Stomach (tissue), 19 donors: ENCODE measurements at places on chromosomes 12 and 14.
A peak's percentile ranks its signal among the peaks of the same experiment; 100 is the strongest.

GRCh38 chr12:17975763-17976162 is 114.2 kb downstream of the RERGL start:
- no peak for DNase-seq

DNA sequence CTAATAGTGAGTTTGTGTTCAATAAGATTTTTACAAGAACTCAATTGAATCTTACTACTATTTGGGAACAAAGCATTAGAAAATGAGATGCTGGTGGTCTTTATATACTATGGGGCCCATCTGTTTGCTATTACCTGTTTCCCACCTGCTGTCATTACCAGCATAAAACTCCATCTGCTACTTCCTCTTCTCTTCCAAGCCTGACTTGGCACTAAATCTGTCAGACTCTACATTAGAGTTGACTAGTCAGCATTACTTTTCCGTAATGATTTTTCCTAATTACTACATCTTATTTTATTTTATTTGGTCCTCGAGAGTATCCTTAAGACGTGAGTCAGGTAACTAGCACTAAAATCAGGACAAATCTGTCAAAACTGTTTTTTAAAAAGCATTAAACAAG is 68.1 kb upstream of the KRR1 start:
- no peak for DNase-seq

- peak; percentile 19 for DNase-seq
Observed at GRCh38 chr14:88269806-88270420, 53.2 kb downstream of the KCNK10 start.

DNA sequence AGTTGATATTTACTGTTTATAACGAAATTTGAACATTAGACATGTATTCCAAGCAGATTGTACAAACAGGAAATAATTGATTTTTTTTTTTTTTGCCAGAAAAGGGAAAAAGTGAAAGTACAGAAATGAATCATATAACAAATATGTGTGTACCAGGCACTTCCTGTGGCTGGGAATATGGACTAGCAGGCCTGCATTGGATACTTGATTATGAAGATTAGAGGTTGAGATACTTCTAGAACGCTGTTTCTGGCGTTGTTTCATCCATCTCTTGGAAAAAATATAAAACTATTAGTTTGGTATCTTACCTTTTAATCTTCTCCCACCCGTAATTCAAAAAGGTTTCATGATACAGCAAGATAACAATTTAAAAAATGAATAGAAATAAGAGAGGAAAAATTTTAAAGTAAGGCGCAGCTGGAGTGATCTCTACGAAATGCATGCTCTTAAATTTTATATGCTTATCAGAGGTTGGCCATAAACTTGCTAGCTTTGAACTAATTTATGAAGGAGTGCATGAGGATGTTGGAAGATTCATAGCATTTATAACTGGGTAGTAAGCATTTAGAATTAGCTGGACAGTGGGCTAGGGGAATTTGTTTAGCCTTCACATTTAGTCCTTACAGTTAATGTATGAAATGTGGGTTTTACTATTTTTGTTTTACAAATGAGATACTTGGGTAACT is 90.8 kb downstream of the AEBP2 start:
- no peak for DNase-seq

- DNase-seq: no peak
Observed at GRCh38 chr12:100234591-100235304, 32.1 kb downstream of the DEPDC4 start.

DNA sequence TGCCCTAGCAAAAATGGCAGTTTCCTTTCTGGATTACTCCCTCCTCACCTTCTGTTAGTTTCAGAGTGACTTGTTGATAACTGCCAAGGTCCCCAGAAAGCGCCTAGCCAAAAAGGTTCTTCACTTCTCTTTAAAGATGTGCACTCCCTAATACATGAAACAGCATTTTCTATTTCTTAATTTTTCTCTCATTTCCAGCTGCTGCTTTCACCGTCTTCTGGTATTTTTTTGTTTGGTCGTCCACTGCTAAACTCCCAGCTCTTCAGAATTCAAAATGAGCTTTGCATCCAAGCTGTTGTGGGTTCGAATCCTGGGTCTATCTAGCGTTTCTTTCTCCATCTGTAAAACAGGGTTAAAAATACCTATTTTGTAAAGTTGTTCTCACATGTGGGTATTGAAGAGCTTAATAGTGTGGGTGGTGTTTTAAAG is 397 bp upstream of the BORCS5 start:
- DNase-seq: no peak

GRCh38 chr12:10235761-10236631 is 23.3 kb downstream of the GABARAPL1 start:
- peak; percentile 31 for DNase-seq

DNA sequence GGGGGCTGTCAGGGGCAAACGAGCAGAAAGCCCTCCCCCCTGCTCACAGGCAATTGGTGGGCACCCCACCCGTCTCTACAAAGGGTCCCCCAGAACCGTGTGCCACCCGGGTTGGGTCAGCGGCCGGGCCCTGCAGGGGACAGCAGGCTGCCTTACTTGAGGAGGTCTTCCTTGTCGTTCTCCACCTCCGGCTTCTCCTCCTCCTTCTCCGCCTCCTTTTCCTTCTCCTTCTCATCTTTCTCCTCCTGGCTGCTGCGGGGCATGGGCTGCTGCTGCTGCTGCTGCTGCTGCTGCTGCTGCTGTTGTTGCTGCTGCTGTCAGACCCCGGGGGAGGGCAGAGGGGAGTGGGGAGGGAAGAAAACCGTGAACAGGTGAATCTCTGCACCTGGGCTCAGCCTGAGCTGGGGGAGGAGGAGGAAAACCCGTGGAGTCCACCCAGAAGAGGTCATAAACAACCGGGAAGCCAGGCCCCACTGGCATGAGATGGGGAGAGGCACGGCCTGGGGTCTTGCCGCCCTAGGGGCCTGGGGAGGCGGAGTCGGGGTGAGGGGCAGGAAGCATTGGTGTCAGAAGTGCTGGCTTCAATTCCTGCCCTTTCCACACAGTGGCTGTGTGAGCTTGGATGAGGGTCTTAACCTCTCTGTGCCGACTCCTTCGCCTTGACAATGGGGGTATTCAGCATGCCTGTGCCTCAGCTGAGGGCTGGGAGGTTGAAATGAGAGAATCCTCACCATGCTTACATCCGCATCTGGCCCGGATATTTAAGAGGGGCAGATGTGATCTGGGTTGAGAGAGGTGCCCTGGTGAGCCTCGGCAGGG is 107.6 kb downstream of the RFLNA start:
- peak; percentile 45 for DNase-seq

DNA sequence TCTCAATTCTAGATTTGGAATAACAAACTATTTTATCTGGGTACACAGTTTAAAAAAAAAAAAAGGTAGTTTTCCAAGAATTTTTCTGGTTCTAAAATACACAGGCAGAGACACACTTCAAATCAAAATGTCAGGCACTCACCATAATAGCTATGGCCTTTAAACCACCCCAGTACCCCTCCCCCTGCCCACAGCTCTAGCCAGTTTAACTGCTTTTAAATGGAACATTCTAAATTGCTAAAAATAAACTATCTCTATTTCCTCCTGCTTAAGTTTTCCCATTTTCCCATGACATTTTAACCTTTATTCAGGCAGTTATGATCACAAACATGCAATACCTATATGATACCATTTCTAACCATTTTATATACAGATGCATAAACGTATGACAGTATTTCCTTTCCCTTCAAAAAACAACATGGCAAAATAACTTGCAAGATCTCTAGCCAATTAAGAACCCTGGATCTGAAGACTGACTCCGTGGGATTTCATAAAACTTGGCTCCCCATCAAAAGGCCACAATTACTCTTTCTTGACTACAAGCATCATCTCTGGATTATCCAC is 46.3 kb downstream of the PPP2R5E start:
- no peak for DNase-seq

DNA sequence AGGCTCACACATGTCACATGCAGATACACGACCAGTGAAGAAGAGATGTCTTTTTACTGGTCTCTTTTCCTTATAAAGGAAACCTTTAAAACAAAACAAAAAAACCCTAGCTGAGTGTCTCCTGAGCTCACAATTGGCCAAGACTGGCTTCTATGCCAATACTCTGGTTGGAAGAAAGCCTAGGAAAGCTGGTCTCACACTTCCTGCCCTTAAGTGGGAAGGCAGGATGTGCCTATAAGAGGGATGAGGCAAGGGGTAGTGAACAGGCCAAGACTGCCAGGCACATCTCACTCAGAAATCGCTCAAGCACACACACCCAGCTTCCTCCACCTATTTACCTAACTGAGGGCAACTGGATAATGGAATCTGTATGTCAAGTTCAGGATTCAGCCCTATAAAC is 50.0 kb downstream of the SOCS2 start:
- DNase-seq: no peak

DNA sequence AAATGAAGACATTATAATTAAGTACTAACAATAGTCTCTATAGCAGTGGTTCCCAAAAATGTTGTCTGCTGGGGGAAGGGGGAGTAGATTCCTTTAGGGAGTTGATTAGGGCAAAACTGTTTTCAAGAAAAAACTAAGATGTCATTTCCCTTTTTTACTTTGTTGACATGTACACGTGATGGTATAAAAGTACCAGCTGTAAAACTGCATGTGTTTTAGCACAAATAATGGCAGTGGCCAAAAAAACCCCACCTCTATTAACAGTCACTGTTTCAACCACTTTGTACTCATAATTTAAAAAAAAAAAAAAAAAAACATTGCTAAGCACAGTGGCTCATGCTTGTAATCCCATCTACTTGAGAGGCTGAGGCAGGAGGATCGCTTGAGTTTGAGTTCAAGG is 61.7 kb downstream of the PPP1R12A start:
- no peak for DNase-seq

DNA sequence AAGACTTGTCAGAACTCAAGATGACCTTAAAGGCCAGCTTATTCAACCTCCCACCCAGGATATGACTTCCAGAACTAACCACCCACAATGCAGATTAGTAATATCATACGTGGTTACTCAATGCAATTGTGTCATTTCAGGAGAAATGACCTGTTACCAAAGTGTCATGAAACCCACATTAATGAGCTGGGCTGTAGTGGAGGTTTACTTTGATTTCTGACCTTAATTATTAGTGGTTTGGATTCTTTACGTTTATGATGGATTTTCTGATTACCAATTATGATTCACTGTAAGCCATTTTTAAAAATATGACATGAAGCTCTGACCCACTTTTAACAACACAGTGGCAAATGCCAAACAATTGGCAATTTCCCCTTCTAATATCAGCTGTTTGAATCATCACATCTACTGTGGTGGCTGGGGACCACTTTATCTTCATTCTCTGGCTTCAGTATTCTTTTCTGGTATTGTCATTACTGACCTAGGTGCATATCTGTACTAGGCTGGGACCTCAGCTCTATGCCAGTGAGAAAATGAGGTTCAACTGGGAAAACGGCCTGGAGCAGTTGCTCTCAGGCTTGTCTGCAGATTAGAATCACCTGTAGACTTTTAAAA is 223.3 kb downstream of the RGS6 start:
- DNase-seq: no peak

- DNase-seq: no peak
Observed at GRCh38 chr12:100672075-100672592, 98.7 kb downstream of the GAS2L3 start.

- DNase-seq: no peak
Observed at GRCh38 chr12:63843254-63843720, 1.2 kb upstream of the SRGAP1 start.

- no peak for DNase-seq
Observed at GRCh38 chr12:102438047-102438826, 42.1 kb downstream of the IGF1 start.

DNA sequence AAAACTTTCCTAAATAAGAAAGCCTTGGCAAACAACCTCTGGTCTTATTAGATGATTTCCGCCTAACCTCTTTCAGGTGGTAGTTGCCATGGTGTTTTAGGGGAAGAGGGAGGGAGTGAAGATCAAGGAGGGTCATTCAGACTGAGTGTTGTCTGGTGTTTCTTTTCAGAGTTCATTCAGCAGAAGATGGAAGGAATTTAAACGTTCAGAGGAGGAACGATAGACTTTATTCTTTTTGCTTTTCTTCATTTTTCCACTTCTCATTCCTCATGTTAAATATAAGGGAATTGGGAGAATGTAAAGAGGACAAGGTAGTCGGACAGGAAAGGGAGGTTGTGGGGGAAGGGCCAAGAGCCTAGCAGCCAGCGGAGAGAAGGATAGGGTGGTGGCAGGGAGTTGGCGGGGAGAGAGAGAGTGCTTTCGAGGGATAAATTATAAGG is 17.4 kb upstream of the SALL2 start:
- DNase-seq: peak; percentile 46

- no peak for DNase-seq
Observed at GRCh38 chr12:117069101-117069797, 30.0 kb downstream of the TESC start.

DNA sequence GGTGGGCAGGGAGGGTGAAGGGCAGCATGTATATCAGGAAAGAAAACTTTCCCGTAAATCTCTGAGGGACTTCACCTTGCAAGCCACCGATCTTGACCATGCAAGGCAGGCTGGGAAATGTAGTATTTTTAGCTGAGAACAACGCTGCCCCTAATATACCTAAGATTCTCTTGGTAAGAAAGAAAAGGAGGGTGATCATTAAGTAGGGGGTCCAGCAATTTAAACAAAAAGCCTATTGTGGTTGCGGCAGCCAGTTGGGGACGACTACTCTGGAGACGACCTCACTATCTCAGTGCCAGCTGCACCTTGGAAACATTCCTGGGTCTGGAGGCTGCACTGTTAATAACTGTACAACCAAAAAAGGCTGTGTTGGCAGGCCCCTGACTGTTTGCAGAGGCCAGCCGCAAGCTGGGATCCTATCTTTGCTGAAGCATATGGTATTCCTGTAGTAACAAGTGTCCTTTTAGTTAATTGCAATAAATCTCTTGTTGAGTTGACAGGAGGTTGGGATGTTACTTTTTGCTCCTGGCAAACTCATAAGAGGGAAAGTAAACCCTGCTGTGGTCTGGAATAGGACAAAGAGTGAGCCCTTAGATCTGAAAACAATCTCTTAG is 6.4 kb downstream of the APOLD1 start:
- DNase-seq: no peak

- DNase-seq: no peak
Observed at GRCh38 chr14:73991092-73991491, 28.0 kb downstream of the ENTPD5 start.

DNA sequence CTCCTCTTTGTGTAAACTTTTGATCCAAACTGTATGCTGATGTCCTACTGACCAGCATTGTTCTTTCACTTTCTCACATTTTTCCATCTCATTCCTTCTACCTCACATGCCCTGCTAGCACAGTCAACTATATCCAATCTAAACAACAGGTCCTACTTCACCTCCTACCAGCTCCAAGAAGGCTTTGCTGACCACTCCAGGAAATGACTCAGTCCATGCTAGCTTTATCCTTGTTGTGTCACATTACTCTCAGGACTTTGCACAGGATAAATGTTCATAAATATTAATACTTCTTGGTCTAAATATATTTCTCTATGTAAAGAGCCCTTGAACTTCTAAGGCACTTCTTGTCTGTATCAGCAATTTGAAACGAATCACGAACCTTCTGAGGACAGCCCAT is 64.9 kb upstream of the PCED1B start:
- DNase-seq: no peak

GRCh38 chr12:108375986-108376663 is 37.0 kb upstream of the CMKLR1 start:
- DNase-seq: no peak

- no peak for DNase-seq
Observed at GRCh38 chr14:54591461-54591860, 24.5 kb downstream of the SAMD4A start.
